AG08396 (cell line): ENCODE measurements at places on chromosomes 6 and 20.
A peak's percentile ranks its signal among the peaks of the same experiment; 100 is the strongest.

DNA sequence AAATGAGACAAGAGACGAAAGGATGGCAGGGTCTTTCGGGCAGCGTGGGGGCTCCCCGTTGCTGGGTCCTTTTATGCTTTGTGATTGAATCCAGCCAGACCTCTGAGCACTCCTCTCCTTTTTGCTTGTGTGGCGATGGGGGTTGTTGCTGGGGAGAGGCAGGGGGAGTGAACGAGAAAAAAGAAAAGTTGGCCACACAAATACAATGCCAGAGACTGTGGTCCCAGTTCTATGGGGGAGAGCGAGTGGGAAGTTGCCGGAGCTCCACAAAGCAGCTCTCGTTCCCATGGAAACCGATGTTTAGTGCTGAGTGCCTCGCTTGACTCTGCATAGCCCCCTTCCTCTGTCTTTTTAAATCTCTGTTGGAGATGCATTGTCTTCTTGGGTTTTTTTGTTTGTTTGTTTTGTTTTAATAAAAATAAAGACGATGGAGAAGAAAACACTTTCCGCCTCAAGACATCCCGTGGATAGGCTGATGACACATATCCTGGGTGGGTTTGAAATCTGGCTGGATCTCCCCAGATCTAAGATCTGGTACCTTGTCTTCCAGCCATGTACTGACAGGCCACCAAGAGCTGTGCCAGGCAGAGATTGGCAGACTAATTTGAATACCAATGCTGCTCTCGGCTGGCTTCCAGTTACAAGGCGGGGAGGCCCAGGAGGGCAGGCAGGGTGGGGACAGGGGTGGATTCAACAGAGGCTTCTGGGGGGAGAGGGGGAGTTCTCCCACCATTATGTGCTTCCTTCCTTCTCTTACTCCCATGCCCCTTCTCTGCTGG is 529.3 kb downstream of the QKI start:
- DNase-seq: no peak

DNA sequence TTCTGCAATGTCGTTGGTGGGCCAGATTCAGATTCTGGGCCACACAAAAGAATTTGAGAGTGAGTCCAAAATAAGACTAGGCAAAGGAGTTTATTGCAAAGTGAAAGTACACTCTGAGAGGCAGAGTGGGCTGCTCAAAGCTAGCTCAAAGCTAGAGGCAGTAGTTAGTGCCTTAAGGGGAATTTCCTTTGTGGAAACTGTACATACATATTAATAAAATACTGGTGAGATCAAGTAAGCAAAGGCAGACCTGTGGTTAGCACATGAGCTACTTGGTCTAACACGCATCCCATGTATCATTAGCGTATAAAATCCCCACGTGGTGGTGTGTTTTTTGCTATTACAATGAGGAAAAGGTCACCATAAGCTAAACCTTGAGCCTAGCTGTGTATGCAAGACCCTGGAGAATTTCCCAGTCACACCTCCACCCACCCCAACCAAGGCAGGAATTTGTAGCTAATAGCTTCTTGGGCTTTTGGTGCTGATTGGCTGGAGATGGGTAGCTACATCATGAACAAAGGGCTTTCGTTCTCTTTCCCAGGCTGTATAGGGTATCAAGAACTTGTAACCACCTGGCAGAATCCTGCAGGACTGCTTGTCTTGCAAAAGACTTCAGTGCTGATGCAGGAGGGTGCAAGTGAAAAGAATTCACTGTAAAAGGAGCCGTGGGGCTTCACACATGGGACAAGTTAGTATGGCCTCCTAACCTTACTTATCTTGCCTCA is 14.7 kb upstream of the TRIM26 start:
- DNase-seq: no peak

- DNase-seq: peak; percentile 28
These were observed 328 bp downstream of the RRBP1 start for GRCh38 chr20:17681726-17682102.

DNA sequence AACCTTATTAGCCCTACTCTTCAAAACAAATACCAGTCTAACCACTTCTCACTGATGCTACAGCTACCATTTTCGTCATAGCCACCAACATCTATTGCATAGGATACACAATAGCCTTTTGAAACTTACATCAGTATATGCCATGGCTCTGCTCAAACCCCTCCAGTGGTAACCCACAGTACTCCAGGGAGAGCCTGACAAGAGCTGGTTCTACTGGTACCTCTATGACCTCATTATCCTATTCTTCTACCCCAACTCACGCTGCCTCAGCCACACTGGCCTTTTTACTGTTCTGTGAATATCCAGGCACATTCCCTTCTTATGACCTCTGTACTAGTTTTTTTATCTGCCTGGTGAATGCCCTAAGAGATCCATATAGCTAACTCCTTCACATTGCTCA is 157.6 kb downstream of the ARHGAP18 start:
- DNase-seq: no peak

DNA sequence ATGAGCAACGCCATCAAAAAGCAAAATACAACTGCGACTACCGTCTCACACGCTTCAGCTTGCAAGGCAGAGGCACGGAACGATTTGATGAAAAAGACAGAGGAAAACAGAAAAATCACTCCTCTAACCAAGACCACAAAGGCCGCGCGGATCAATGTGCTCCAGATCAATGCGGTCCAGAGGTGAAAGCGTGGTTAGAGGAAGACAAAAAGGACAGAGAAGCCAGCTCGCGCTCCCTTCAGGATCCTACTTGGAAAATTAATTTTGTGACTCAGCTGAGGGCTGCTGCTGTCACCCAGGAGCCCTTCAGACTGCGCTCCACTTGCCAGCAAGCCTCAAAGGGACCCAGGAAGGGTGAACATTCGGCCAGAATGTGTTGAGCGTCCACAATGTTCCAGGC is 140.2 kb upstream of the RPS6KA2 start:
- DNase-seq: no peak

DNA sequence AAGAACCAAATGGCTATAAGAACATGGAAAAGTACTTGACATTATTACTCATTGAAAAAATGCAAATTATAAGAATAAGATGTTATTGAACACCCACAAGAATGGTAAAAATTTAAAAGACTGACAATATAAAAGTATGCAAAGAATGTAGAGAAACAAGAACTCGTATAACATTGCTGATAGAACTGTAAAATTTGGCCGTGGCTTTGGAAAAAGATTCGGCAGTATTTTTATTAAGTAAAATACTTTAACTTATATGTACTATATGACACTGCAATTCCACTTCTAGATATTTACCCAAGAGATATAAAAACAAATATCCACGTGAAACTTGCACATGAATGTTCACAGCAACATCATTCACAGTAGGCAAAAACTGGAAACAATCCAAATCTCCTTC is 239.2 kb downstream of the TPBG start:
- no peak for DNase-seq

DNA sequence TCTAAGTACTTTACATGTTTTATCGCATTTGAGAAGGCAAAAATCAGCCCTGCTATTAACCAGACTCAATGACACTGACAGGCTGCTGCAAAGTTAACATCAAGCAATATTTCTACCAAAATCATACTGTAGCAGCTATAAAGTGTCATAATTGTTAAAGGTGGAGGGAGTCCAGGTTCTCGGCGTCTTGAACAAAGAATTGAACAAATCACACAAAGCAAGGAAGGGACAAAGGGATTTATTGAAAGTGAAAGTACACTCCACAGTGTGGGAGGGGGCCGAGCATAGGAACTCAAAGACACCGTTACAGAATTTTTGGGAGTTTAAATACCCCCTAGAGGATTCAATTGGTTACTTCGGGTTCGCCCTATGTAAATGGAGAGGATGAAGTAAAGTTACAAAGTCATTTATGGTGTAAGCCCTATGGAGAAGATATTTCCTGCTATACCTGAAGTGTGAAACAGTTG is 12.9 kb upstream of the ZNF391 start:
- DNase-seq: no peak

DNA sequence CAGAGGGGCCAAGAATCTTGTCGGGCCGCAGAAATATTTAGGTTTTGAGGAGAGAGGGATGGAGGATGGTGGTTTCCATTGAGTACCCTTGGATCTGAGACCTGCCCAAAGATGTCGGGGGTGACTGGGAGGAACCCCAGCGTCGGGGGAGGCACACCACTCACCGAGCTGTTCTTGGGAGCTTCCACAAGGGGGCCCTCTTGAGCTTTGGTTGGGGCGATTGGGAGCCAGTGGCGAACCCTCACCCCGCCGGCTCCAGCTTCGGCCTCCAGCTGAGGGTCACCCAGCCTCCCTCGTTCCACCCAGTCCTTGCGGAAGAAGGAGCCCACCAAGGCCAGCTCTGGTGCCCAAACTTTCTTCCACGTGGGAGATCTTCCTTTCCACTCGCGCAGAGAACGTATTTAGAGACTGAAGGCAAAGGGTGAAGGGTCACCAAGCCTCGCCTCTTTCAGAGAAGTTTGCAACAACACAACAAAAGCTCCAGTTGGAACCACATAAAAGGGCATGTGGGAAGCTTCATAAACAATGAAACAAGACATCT is 33.6 kb downstream of the APCDD1L start:
- DNase-seq: peak; percentile 75

DNA sequence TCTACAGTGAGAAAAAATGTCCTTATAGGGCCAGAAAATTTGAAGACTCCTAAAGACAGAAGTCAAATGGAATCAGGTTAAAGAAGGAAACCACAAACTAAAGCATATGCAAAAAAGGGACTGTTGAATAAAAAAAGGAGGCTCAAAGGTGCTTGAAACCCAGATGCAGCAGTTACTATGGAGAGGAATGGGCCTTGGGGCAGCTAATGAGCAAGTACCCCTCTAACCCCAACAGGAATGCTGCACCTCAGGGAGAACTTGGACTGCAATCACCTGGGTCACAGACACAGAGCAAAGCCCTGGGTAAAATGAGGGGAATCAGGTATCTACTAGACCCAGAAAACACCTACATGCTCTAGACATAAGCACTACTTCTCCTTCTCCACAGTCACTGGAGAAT is 313.9 kb downstream of the UBE3D start:
- no peak for DNase-seq

DNA sequence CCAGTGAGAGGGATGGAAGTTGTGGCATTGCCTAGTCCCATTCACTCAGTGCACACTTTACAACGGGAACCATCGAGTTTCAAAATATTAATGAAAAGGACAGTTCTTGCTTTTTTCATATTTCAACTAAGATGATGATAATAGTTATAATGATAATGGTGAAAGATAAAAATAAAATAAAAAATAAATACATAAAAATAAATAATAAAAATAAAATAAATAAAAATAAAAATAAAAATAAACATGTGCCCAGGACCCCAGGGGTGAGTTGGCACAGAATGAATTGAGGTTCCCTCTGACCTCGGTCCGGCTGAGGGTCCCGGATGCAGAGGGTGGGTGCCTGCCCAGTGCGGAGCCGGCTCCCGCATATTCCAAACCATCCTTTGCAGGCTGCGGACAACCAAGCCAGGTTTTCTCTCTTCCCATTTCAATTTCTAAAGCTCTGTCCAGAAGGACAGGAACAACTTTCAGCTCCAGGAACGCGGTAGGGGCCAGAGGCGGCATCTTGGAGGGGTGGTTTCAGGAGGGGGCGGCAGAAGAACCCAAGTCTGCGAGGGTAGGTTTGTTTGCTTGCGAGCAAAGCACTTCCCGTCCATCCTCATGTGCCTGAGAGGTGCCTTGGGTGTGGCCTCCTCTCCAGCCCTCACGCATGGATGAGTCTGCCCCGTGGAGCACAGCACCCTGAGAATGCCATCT is 236.8 kb downstream of the DLL1 start:
- DNase-seq: no peak

GRCh38 chr20:38202982-38203293 is 37.9 kb upstream of the TGM2 start:
- DNase-seq: no peak

GRCh38 chr20:43937591-43937990 is 22.9 kb downstream of the TOX2 start:
- peak; percentile 52 for DNase-seq

DNA sequence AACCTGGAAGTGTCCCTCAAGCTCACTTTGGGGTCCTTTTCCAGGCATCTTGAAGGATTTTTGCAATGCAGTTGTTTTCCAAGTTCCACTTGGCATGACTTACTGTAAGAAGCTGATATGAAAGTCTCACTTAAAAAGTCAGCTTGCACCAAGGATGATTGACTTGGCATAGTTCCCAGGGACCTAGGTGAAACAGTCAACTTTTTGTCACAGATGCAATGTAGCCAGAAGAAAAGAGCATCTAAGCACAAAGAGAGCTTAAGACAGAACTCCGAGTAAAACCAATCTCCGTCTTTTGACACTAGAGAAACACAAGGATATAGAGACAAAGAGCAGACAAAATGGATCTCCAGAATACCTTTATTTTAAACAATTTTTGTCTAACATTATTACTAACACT is 2.6 kb upstream of the ZSCAN12 start:
- no peak for DNase-seq

- no peak for DNase-seq
These were observed 184.3 kb downstream of the TBXT start for GRCh38 chr6:165983112-165984072.

GRCh38 chr6:155443168-155443567 is 12.5 kb downstream of the NOX3 start:
- no peak for DNase-seq

GRCh38 chr20:20358801-20359200 is 9.1 kb upstream of the INSM1 start:
- no peak for DNase-seq

DNA sequence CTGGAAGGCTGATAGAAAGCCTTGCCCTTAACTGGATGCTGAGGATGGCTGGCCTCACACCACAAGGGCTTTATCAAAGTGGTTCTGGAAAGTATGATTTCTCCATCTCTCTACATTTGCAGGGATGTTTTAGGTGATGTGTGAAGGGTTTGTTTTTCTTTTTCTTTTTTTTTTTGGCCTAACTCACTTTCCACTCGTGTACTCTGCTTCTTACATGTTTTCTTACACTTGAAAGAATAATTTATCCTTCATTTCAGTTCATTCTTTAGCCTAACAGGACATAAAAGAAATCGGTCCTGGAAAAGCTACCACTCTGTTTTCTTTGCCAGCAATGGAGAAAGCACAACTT is 41.2 kb downstream of the ISM1 start:
- DNase-seq: no peak

DNA sequence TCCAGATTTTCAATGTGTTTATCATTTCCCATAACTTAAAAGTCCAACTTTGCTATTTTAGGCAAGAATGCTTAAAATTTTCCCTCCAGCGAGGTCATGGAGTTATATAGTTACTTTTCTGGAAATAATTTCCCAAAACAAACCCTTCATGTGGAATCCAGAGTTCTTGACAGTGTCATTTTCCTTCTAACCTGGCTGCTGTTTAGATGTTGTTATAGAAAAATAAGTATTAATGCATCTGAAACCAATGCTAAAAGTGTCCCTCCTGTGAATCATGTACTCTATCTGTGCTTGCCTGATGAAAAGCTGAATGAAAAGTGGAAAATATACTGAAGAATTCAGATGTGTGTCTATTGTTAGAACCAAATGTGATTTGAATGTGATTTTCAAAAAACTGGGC is 245.3 kb upstream of the HSF2 start:
- DNase-seq: no peak

DNA sequence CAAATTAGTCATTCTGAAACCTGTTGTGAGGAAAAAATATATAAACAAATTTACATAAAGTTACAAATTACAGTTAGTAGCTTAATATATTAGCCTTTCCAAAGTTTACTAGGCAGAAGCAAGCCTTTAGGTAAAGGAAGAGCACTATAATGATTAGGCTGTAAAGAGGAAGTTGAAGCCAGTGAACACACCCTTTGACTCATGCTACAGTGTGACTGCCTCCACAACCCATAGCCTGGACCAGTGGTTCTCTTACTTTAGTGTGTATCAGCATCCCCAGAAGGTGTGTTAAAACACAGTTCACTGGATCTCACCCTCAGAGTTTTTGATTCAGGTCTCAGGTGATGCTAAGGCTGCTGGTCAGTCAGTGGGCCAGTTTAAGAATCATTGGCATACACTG is 91.4 kb upstream of the DEFB112 start:
- no peak for DNase-seq

- DNase-seq: no peak
These were observed 46.5 kb downstream of the ALDH8A1 start for GRCh38 chr6:134903448-134903847.
